H1 (cell line): ENCODE measurements at places on chromosomes 7 and 10. TPM values are rescaled to one million over a fixed set of nuclear protein-coding genes. Genes with fewer than 3 reads are reported as not detected.

GRCh38 chr7:100966542-100967291 lies 2.6 kb upstream of the MUC12 start:
- peak; percentile 72 for DNase-seq

Gene TLL2
- 3.0 and 3.2 TPM in 2 replicates for total RNA-seq

- DNase-seq = no peak
Measured at GRCh38 chr7:80414331-80414730, 97.5 kb downstream of the GNAT3 start.

DNA sequence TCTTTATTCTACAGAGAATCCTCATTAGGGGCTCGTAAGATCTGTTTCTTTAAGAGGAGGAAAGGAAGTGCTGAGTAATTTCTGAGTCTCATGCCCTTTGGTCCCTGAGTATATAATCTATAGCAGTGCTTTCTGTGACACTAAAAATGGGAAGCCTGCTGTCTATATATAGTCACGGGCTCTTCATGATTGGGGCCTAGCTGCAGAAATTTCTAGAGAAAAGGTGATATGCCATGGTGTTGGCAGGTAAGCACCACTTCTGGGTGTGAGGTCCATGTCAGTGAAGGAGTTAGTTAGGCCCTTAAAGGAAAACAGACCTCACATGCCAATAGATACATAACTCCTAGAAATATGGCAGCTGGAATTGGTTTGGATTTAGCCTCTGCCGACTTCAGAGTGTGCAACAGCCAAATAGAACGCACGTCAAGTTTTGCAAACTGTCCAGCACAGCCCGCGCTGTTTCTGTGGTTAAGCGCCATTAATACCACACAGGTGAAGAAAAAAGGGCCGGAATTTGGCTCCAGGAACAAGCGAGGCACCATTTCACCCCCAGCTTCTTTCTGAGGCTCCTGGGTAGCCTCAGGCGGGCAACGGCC lies 123.2 kb downstream of the TACC2 start:
- no peak for DNase-seq

GRCh38 chr10:47260505-47261111 lies 39.4 kb upstream of the GDF10 start:
- DNase-seq = no peak

- DNase-seq = peak; percentile 76
Measured at GRCh38 chr10:77756319-77757232, 119.0 kb upstream of the KCNMA1 start.

DNA sequence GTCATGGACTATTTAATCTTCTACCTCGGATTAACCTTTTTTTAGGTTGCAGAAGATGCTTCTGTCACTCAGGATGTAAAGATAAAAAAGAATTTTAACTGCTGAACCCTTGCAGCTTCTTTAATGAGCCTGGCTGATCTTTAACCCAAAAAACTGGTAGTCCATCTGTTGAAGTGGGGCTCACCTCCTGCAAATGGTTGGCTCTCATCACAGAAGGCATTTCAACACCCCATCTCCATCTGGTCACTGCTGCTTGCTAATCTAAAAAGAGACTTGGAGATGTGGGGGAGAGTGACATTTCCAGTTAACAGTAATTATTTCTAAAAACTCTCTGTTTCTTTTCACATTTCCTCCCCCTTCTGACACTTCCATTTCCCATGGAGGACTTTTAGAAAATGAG lies 208.6 kb downstream of the LHFPL3 start:
- DNase-seq = no peak

GRCh38 chr7:14637968-14638367 lies 264.6 kb downstream of the DGKB start:
- DNase-seq = no peak

DNA sequence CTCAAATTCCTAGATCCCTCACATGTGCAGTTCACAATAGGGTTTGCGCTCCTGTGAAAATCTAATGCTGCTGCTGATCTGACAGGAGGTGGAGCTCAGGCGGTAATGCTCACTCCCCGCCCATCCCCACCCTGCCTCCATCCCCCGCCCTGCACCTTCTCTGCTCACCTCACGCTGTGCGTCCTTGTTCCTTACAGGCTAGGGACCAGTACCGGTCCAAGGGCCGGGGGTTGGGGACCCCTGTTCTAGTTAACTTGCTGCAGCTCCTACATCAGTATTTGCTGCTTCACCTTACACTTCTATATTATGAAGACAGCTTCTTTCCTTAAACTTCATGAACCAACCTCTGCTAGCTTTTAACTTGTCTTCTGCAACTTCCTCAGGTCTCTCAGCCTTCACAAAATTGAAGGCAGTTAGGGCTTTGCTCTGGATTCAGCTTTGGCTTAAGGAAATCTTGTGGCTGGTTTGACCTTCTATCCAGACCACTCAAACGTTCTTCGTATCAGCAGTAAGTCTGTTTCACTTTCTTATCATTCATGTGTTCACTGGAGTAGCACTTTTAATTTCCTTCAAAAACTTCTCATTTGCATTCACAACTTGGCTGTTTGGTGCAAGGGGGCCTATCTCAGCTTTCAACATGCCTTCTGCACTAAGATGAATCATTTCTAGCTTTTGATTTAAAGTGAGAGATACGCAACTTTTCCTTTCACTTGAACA lies 1.7 kb upstream of the TNKS2 start:
- peak; percentile 65 for DNase-seq

DNA sequence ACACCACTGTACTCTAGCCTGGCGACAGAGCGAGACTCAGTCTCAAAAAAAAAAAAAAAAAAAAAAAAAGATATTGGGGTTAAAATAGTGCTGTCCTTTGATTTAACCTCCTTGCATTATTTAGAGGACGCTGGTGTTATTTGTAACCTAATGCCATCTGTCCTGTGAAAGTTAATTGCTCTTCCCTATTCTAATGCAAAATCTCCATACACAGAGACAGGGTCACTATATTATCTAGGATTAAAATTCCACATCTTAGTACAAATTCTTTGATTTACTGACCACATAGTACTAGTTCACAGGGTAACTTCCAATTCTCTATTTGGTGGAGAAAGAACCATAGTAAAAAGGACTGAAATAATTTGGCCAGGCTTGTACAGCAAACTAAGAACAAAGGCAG lies 184.2 kb upstream of the STEAP4 start:
- DNase-seq = no peak

- no peak for DNase-seq
Measured at GRCh38 chr10:30988831-30989435, 42.7 kb downstream of the ZNF438 start.

Gene DCLRE1A
- 10.1 and 11.4 TPM in 2 replicates for total RNA-seq

DNA sequence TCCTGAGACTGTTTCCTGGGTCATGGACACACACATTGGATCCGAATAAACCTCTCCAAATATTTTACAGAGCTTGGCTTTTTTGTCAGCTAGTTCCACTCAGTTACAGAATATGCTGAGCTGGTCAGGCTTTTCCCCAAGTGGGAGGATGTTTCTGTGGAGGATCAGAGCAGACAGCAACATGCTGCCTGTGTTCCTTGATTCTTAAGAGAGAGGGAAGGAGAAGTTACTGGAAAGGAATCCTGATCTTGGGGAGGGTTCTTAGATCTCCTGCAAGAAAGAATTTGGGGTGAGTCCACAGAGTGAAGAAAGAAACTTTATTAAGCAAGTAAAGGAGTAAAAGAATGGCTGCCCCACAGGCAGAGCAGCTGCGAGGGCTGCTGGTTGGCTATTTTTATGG lies 76.8 kb upstream of the RPA3 start:
- DNase-seq = no peak

Gene GPR15LG
- not detected in 2 replicates for total RNA-seq

- peak; percentile 57 for DNase-seq
Measured at GRCh38 chr7:102390697-102391484, 5.3 kb upstream of the PRKRIP1 start.

- no peak for DNase-seq
Measured at GRCh38 chr10:80498833-80499741, 38.6 kb upstream of the SH2D4B start.

Gene ITGB8
- 3.6 TPM in 2 replicates for total RNA-seq

- DNase-seq = no peak
Measured at GRCh38 chr10:91162495-91163268, 57.8 kb upstream of the PCGF5 start.

- DNase-seq = no peak
Measured at GRCh38 chr7:70619130-70619529, 512.8 kb upstream of the GALNT17 start.

GRCh38 chr10:117419921-117420320 lies 44.7 kb upstream of the PDZD8 start:
- DNase-seq = no peak

Gene MSS51
- 1.7 and 1.9 TPM in 2 replicates for total RNA-seq

Gene CH25H
- total RNA-seq = 0.56 TPM in 1 of 2 replicates, not detected in the other

GRCh38 chr10:132183046-132183445 lies 3.7 kb upstream of the DPYSL4 start:
- no peak for DNase-seq

Gene EMX2
- total RNA-seq = not detected in 2 replicates

GRCh38 chr7:26388256-26388655 lies 96.6 kb downstream of the SNX10 start:
- no peak for DNase-seq

Gene GRM8
- 2.8 and 3.7 TPM in 2 replicates for total RNA-seq

DNA sequence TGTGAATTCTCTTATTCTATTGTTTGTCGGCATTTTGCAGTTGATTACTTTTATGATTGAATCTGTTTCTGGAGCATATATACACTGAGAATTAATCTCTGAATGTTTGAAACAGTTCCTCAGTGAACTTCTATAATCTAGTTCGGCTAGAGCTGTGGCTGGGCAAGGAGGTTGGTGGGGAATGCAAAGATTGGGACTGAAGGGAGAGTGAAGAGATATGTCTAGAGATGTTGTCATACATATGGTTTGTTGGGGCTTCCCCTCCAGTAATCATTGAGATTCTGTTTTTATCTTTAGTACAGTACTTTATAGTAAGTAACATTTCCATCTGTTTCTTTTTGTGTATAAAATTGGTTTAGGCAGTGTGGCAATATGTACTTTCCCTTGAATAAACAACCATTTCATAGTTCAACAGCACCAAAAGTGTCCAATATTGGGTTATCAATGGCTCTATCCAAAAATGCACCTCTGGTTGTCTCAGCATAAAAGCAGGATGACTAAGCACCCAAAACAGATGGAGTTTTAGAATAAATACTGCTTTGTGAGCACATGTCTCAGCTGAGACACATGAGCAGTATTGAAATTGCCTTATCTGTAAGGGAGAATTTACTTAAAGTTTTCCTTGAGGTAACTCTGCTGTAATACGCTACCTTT lies 36.7 kb downstream of the WAC start:
- no peak for DNase-seq

DNA sequence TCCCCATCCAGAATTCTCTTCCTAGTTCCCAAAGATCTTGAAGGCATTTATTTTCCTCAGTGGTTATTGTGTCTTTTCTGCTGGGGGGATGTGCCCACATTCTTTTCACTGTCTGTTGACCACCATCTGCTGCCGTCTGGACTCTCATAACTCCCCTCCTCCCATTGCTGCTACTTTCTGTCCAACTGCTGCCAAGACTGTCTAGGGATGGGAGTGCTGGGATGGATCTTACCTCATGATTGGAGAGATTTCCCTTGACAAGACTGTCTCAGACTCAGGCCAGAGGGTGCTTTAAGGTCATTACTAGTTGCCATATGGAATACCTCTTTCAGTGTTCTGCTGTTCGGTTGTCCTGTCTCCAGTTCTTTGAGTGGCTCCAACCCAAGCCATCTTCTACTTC lies 141.6 kb downstream of the C1GALT1 start:
- DNase-seq = no peak

- DNase-seq = no peak
Measured at GRCh38 chr7:159071260-159071659, 73.4 kb downstream of the VIPR2 start.

DNA sequence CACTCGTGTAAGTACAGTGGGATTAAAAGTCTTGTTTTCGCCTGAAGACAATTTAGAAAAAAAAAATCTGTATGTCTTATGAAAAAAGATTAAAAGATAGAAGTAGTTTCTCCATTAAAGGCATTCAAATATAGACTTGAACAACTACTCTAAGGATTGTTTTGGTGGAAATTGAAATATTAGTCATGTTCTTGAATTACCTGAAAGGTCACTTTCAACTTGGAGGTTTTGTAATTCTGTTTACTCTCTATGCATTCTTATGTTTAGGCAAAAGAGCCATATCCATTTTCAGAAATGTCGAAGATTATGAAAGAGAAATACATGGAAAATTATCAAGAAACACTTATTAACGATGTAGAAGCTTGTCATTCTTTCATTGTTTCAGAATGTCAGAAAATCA lies 373.7 kb downstream of the ARL4A start:
- no peak for DNase-seq

DNA sequence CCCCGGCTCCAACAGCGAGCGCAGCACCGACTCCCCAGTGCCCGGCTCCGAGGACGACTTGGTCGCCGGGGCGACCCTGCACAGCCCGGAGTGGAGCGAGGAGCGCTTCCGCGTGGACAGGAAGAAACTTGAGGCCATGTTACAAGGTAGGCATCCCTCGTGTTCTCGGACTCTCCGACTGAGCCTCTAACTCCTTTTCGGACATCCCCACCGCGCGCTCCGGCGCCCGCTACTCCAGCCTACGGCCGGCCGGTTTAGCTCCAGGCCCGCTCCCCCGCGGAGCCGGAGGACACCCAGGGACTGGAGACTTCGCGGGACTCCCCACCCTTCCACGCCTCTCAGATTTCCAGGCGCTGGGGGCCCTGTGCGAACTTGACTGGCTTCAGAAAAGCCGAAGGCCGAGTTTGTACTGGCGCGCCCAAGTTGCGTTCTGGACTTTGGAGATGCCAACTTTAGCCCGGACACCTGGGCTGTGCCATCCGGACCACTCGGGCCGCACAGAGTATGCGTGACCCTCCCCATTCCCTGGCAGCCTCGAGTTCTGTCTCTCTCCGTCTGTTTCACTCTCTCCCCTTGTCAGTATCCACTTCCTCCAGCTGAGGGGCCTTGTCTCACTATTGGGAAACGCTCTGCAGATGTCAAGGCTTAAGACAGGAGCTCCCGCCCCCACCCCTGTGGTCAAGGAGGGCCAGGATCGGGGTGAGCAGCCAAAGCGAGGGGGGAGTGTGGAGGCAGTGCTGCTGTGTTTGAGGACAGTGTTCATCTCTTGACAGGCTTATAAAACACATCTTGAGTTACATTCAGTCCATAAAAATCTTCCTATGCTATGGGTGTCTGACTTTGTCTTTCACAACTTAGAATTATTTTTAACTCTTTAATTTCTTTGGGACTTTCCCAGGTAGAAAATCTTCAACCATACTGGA lies 777 bp downstream of the BICC1 start:
- peak; percentile 68 for DNase-seq

- DNase-seq = no peak
Measured at GRCh38 chr7:42263971-42264370, 27.0 kb upstream of the GLI3 start.
